Fibroblast of lung (primary cell): ENCODE measurements at places on chromosomes 11 and 22.

DNA sequence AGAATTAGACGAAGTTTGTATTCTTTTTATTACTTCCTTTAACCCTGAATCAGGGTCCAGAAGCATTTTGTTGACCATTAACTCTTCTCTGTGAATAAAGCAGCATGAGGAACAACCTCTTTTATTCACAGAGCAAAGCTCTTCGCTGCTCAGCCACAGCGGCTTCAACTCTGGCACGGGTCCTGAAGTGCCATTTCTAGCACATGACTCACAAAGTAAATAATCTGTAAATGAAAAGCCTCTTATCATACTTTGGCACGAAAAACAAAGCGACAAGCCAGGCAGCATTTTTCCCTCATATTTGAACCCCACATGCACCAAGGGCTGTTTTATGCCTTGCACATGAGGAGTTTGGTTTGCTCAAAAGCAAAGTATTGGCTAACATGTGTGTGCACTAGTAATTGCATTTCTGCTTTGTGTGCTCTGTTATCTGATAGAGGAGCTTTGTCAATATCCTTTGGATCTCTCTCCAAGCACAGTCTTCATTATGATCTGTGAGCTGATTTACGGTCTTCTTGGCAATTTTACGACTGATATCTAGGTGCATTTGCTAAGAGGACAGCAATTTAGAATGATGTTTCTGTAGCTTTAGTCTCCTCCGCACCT, 33.0 kb upstream of the APOBEC3A start:
- DNase-seq, result peak; percentile 96

DNA sequence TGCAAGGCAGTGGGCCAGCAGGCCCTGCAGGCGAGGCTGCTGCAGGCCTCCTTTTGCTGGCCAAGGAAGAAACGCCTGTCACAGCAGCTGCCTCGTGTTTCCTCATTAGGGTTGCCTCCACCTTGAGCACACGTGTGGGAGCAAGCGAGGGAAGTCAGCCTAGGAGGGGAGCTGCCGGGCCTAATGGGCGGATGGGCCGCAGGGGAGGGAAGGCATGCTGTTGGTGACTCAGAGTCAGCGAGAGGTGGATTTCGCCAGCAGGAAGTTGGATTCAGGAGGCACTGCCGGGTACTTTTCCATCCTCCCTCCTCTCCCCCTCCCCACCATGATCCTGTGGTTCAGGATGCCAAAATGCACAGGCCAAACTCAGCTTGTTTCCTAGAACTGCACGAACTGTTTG, 498.7 kb downstream of the METTL15 start:
- peak; percentile 11 for DNase-seq

DNA sequence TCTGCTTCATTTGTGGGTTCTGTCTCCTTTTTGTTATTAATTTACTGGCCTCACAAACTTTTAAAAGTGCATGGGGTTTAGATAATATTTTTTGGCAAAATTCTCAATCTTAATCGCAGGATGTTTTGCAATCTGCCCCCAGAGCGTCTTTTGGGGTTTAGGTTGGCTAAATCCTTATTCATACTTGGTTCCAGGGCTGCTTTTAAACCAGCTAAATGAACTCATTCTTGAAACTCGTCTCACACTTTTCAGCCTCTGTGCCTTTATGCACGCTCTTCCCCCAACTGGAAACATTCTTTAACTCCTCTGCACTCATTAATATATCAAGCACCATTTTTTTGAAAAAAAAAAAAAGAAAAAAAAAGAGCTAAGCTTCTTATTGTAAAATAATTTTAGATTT, 131.7 kb downstream of the KIF18A start:
- DNase-seq, result peak; percentile 47

GRCh38 chr22:37059876-37060449, 8.4 kb downstream of the KCTD17 start:
- DNase-seq, result no peak

- DNase-seq, result peak; percentile 77
Measured at GRCh38 chr22:30649430-30650007, 13.9 kb downstream of the SLC35E4 start.

GRCh38 chr11:121441521-121441920, 10.6 kb upstream of the SORL1 start:
- no peak for DNase-seq

DNA sequence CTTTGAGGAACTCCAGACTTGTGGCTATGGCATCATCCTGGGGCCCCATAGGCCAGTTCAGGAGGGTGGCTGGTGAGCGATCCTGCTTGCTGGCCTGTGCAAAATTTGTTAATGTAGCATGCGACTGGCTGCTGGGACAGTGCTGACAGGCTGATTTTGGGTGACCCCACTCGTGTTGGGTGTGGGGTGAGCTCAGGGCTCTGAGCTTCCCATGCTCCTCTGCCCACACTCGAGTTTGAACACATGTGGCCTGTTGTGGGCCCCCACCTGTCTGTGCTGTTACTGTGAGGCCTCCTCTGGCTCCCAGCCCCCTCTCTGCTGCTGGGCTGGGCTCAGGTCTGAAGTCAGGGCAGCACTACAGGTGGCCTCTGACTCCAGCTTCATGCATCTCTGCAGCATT, 64.4 kb upstream of the MYEOV start:
- DNase-seq, result no peak

DNA sequence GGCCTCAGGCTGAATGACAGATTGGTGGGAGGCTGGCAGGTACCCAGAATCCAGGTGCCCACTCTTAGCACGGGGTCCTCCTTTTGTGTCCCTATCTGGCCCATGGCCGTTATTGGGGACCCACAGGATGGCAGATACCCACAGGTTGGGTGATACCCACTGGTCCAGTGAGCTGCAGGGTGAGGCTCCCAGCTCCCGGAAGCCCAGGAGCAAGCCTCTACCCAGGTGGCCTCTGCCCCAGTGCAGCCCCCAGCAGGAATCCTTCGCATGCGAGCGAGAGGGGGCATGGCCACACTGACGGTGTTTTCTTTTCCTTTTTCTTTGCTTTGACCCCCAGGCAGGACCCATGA, 116.1 kb downstream of the PHF21B start:
- no peak for DNase-seq

- peak; percentile 63 for DNase-seq
Measured at GRCh38 chr22:45680932-45681700, 9.5 kb downstream of the ATXN10 start.

GRCh38 chr11:45275828-45276227, 10.3 kb downstream of the SYT13 start:
- DNase-seq, result no peak

- no peak for DNase-seq
Measured at GRCh38 chr11:105610871-105611571, 1.1 kb downstream of the GRIA4 start.

DNA sequence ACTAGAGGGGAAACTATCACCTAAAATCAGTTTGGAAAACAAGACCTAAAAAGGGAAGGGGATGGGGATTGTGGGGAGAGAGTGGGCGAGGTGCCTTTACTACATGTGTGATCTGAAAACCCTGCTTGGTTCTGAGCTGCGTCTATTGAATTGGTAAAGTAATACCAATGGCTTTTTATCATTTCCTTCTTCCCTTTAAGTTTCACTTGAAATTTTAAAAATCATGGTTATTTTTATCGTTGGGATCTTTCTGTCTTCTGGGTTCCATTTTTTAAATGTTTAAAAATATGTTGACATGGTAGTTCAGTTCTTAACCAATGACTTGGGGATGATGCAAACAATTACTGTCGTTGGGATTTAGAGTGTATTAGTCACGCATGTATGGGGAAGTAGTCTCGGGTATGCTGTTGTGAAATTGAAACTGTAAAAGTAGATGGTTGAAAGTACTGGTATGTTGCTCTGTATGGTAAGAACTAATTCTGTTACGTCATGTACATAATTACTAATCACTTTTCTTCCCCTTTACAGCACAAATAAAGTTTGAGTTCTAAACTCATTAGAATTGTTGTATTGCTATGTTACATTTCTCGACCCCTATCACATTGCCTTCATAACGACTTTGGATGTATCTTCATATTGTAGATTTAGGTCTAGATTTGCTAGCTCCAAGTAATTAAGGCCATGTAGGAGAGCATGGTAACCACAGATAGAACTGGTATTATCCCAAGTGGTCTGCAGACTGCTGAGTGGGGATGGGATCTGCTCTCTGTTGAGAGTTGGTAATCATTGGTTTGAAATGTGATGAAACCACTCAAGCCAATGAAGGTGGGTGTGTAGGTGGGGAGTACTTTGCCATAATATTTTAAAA, 3.6 kb downstream of the NEAT1 start:
- peak; percentile 89 for DNase-seq

DNA sequence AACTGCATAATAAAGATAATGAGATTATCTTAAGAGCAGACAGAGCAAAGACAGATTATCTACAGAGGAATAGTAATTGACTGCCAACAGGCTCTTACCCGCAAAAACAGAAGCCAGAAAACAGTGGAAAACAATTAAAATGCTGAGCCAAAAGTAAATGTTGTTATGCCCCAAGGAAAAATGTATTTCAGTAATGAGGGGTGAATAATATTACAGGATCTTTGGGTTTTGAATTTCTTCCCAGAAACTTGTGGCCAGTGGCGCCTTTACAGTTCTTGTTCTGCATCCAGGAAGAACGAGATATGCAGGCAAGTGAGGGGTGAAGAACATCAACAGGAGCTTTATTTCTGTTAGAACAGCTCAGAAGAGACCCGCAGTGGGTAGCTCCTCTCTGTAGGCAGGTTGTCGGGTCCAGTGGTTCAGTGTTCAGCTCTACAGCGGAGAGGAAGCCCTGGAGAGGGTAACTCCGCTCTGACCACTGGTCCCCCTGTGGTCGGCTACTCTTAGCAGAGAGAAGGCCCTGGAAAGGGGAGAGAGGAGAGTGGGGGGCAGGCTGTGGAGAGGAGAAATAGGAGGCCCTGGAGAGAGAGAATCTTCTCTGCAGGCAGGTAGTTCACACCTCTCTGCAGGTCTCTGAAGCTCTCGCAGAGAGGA, 51.8 kb upstream of the SC5D start:
- DNase-seq, result peak; percentile 79
